ENCODE measurements at places on chromosomes 16 and 17. TPM values are rescaled to one million over a fixed set of nuclear protein-coding genes. Genes with fewer than 3 reads are reported as not detected.

The MMP28 gene
- 0.41 TPM for total RNA-seq

The DNASE1L2 gene
- total RNA-seq = 0.51 TPM

The BAIAP3 gene
- 0.27 TPM for total RNA-seq

DNA sequence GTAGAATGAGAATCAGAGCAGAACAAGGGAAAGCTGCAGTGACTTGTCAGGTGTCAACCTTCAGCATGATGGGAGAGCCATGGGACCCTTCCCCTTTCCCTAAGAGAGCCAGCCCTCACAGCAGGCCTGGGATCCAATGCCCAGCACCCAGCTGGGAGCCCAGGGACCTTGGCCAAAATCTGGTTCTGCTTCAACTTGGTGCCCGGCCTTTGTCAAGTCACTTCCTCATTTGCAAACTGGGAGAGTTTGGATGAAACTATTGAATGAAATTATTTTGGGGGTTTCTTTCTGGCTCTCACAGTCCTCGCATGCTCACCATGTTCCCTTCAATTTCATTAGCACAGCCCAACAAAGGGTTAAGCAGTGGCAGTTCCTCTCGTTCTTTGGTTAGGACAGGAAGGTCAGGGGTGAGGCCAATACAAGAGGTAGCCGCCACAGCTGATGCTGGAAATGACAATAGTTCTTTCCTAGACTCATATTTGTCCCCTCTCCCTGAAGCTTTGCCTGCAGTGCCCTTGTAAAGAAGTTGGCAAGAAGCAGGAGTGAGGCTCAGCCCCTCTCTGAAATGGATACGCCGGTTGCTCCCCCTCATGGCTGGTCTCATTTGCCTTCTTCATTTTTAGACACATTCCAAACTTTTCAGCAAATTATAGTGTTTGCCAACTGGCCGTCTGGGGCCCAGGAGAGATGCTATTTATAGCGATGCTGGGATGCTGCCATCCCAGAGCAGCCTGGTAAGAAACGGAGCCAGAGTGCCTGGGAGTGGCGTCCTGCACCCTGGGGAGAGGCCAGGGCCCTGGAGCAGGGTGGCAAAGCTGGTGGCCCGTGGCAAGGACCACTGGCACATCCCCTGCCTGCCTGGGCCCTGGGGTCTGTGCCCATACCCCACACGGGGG is 34.5 kb upstream of the MEOX1 start:
- H3K36me3 ChIP-seq = no peaks in the 10 kb centered on the region
- H3K27ac ChIP-seq = no peak overlapping the region
- no peak overlapping the region for H3K4me3 ChIP-seq
- peaks cover 8% of the 10 kb centered on the region for H3K4me1 ChIP-seq

DNA sequence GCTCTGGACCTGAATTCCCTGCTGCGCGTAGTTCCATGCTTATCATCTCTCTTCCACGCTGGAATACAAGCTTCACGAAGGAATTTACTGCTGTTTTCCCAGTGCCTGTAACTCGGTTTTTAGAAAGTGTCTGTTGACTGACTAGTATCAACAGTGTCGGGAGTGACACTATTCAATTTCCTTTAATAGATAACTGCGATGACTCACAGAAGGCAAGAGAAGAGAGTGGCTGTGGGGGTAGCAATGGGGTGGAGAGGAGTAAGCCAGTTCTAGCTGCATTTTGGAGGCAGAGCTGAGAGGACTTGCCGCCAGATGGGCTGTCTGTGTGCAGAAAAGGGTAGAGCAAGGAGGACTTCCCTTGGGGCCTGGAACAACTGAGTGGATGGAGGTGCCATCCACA is 25.2 kb downstream of the B4GALNT2 start:
- H3K36me3 ChIP-seq = no peaks in the 10 kb centered on the region
- H3K27ac ChIP-seq = no peak overlapping the region
- no peaks in the 10 kb centered on the region for H3K4me1 ChIP-seq
- DNase-seq = no peak
- H3K27me3 ChIP-seq = peaks cover 22% of the 10 kb centered on the region

DNA sequence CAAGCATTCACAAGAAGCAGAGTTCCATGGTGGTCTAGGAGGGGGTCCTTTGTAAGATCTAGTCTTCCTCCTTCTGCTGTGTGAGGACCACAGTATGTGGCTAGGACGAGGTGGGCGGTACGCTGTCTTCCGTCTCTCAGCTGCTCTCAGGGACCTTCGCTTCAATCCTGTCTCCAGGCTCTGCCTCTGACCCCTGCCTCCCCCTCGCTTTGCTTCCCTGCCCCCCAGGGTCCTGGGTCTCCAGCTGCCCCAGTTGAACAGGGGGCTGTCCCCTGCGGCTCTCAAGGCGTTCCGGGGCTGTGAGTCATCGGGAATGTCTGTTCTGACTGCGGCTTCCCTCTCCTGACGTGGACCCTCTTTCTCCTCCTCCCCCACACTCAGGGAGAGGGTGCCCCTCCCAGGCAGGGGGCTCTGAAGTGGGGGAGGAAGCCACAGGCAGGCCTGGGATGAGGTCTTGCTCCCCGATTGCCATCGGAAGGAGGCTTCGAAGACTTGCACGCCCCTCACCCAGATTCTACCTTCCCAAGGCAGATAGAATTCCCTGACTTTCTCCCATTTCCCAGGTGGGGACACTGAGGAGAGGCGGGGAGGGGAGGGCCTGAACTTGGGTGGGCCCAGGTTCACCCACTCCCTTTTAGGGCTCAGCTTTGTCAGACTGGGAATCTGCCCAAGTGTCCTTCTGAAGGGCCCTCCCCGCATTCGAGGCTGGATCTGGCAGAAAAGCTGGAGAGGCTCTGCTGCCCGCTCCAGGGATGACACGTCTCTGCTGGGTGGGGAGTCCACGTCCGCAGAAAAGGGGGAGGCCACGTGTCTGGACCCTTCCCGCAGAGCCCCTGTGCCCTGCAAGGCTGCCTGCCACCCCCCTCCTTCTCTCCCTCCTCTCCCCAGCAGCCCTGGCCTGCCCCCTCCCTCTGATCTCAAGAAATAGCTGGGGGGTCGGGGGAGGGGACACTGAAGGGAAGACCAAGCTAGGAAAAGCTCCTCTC is 9.1 kb upstream of the COL1A1 start:
- DNase-seq = no peak
- H3K4me1 ChIP-seq = peaks cover 28% of the 10 kb centered on the region
- no peak overlapping the region for H3K27ac ChIP-seq
- H3K4me3 ChIP-seq = no peak overlapping the region
- no peaks in the 10 kb centered on the region for H3K36me3 ChIP-seq
- H3K27me3 ChIP-seq = peaks cover 41% of the 10 kb centered on the region

DNA sequence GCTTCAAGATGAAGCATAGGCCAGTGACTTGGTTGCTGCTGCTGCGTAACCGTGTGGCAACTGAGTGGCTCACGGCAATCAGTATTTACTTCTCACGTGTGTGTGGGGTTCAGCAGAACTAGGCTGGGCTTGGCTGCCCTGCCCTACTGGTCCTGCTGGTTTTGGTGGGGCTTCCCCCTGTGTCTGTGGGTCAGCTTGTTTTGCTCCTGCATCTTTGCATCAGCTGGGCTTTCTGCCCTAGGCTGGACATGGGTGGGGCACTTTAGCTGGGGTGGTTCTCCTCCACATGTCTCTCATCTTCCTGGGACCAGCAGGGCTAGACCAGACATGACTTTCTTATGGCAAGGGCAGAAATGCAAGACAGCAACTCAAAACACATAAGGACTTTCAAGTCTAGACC is 550.5 kb downstream of the MAF start:
- H3K27me3 ChIP-seq = no peaks in the 10 kb centered on the region
- no peak for DNase-seq
- no peak overlapping the region for H3K27ac ChIP-seq
- peaks cover 2% of the 10 kb centered on the region for H3K4me1 ChIP-seq

The CHST4 gene
- 0.16 TPM for total RNA-seq

The FGF11 gene
- 16.6 TPM for total RNA-seq

The OGFOD1 gene
- total RNA-seq = 51.0 TPM

GRCh38 chr16:57786632-57787518 is 15.4 kb downstream of the KIFC3 start:
- no peak overlapping the region for H3K4me3 ChIP-seq
- no peak overlapping the region for H3K27ac ChIP-seq
- H3K4me1 ChIP-seq = no peaks in the 10 kb centered on the region
- DNase-seq = no peak
- no peaks in the 10 kb centered on the region for H3K27me3 ChIP-seq

DNA sequence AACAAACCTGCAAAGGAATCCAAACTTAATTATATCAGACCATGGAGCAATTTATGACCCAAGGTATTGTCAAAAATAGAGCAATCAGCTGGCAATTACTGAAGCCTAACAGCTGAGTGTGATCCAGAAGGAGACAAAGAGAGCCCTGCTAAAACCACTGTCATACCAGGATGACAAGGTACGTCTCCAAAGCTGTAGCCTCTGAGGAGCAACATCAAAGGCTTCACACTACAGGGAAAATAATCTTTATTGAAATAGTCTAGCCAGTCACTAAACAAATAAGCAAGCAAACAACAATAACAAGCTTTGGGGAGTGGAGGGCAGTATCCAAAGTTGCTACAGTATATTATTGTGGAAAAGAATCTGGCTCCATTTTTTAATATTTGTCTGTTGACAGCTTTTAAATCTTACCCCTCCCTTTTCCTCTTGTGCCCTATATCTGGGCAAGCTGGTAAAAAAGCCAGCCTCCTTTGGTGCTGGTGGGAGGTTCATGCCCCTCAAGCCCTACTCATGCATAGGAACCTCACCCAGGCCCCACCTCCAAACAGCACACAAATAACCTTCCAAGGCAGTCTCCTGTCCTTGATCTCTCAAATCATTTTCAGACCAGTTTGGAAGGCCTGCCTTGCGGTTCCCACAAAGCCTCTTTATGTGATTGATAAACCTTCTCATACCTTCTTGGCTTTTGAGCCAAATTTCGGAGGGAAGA is 73.7 kb downstream of the ITFG1 start:
- no peak overlapping the region for H3K27ac ChIP-seq
- no peak overlapping the region for H3K4me3 ChIP-seq
- peaks cover 4% of the 10 kb centered on the region for H3K4me1 ChIP-seq
- H3K36me3 ChIP-seq = peaks cover 8% of the 10 kb centered on the region
- no peak for DNase-seq
